ENCODE measurements at places on chromosomes 11 and 22. TPM values are rescaled to one million over a fixed set of nuclear protein-coding genes. Genes with fewer than 3 reads are reported as not detected.
A peak's percentile ranks its signal among the peaks of the same experiment; 100 is the strongest.

DNA sequence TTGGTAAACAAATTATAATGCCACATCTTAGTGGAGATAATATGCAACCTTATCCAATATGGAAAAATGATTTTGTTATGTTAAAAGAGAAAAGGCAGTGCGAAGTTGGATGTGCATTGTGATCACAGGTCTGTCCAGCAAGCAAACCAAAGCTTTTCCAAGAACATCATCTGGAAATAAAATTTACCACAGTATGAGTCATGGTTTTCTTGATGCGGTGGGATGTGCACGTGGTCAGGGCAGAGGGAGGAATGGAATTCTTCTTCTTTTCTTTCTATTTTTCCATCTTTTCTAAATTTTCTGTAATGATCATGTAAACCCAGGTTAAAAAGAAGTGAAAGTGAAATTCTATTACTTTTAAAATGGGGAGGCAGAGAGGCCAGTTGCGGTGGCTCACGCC is 169.8 kb downstream of the C11orf91 start:
- no peak for DNase-seq

Gene MS4A4A
- not detected for total RNA-seq

DNA sequence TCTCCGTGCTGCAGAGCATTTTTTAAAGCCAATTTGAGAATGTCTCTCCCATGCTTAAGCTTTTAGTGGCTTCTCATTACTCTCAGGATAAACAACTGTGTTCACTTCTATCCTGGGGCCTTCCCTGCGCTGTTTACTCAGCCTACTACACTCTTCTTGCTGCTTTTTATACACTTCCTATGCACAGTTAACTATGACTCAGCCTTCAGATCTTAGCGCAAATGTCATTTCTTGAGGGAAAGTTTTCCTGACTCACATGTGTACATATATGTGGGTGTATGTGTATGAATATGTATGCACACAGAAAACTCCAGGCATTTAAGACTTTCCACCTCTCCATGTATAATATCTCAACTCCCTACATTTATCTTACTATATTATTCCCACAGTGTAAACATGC is 9.8 kb downstream of the THAP12 start:
- DNase-seq: no peak

DNA sequence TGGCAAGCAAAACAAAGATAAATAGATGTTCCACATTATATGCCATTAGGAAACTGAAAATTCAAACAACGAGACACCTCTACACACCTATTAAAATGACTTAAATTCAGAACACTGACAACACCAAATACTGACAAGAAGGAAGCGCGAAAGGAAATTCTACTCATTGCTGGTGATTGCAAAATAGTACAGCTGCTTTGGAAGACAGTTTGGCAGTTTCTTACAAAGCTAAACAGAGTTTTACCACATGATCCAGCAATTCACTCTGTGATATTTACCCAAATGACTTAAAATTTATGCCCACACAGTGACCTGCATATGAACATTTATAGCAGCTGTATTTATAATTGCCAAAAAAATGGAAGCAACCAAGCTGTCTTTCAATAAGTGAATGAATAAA is 232.6 kb downstream of the CASP12 start:
- no peak for DNase-seq

DNA sequence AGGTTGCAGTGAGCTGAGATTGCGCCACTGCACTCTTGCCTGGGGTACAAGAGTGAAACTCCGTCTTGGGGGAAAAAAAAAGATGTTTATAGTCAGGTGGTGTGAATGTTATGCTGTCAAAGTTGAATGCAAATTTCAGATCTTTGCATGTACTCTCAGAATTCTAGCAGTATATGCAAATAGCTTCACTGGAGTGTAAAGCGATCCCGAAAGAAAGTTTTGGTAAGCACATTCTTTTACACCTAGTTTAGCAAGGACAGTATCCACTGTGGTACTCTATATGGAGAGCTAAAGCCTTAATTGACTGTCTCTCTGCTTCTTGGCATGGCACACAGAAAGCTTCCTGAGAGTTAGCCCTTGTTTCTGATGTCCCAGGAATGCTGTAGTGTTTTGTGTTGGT is 4.0 kb downstream of the JAM3 start:
- no peak for DNase-seq

DNA sequence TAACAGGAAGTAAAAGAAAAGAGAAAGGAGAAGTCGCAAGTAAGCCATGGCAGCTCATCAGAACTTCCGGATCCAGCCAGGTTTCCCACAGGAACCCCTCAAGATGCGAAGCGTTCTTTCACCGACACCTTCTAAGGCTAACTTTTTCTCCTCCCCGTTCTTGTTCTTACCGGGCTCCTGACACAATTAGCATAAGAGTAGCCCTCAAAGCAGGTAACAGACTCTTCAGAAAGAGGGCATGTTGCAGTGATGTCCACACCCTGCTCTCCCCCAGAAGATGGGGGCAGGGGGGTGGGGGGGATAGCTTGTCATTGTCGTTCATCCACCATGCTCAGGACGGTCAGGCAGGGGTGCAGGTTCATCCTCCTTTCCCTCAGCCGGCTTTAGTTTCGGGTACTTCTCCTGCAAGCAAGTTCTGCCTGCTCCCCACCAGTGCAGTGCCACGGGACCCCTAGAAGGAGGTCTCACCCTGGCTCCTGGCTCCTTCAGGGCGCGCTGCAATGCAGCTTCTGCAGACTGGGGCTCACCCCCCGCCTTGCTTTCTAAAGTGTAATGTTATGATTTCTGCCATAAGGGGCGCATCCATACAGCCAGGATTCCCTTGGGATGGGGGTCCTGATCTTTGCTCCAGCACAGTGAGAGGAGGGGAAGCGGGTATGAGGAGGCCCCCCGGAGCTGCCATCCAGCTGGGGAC is 2.3 kb downstream of the OPCML start:
- no peak for DNase-seq

Gene FXYD6
- 7.3 TPM for total RNA-seq

Gene RBMXL2
- total RNA-seq: not detected

DNA sequence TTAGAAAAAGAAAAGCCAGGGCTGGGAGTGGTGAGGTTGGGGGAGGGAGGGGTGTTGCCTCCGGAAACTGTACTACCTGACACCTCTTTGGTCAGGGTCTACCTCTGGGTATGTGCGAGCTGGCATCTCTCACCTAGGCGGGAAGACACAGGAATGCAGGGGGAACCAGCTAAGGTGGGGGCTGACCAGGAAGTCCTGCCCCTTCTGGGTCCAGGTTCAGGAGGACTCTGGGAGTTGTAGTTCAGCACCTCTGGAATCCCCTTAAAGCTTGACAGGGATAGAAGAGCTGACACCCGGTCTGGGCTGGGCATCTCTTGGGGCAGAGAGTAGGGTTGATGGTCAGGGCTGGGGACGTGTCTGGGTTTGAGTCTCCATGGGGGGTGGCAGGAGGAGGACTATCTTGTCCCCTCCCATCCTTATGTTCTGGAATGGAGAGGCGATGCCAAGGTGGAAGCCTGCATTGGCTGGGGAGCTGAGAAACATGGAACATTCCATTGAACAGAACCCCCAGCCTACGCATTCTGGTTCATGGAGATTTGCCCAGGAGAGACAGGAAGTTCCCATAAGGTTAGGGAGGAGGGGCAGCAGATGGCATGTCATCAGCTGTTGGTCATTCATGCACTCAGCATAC is 2.1 kb upstream of the KIAA1671 start:
- DNase-seq: peak; percentile 59

GRCh38 chr11:71565263-71565662 is at the start of gene KRTAP5-10:
TSS of gene KRTAP5-10 (plus strand) at chr11:71565563. CDS start at chr11:71565588, 25 bp downstream.
- DNase-seq: no peak

Gene PPP6R3
- total RNA-seq: 115 TPM

Gene FOLH1
- total RNA-seq: under 0.01 TPM

Gene DNAJB7
- total RNA-seq: not detected

Gene SCGB1D2
- not detected for total RNA-seq

Gene KIF18A
- total RNA-seq: 8.7 TPM

Gene MUC5AC
- not detected for total RNA-seq

DNA sequence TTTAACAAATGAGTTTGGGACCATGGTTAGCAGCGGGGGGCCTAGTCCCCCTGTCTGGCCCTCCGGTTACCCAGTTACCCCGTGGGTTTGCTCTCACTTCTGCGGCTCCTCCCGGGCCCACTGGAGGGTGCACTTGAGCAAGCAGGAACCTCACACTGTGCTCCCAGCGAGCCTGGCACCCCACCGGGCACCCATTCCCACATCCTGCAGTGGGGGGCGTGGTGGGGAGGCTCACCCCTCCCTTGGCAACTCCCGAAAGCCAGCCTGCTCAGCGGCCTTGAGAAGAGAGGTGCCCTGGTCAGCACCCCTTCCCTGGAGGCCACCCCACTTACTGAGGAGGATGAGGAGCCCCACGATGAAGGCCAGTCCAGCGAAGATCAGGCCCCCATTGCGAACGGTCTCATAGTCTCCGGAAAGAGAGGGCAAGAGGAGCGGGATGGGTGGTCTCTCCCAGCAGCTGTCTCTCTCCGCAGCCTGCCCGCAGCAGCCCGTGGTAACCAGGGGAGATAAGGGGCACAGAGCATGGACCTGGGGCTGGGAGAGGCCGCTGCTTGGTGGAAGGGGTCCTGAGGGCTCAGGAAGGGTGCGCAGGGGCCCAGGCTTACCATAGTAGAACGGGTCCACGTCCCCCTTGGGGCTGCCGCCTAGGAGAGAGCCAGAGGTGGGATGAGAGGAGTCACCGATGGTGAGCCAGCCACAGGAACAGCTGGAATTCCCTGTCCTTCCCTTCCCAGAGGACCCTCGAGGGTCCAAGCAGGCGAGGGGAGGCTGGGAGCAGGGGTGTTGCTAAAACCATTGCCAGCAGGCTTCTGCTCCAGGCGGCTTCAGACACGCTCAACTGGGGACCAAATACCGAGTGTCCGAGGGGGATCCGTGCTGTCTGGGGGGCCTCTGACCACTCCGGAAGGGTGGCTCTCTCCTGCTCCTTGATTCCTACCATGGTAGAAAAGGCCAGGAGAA is 2.2 kb downstream of the FXYD2 start:
- DNase-seq: peak; percentile 17

DNA sequence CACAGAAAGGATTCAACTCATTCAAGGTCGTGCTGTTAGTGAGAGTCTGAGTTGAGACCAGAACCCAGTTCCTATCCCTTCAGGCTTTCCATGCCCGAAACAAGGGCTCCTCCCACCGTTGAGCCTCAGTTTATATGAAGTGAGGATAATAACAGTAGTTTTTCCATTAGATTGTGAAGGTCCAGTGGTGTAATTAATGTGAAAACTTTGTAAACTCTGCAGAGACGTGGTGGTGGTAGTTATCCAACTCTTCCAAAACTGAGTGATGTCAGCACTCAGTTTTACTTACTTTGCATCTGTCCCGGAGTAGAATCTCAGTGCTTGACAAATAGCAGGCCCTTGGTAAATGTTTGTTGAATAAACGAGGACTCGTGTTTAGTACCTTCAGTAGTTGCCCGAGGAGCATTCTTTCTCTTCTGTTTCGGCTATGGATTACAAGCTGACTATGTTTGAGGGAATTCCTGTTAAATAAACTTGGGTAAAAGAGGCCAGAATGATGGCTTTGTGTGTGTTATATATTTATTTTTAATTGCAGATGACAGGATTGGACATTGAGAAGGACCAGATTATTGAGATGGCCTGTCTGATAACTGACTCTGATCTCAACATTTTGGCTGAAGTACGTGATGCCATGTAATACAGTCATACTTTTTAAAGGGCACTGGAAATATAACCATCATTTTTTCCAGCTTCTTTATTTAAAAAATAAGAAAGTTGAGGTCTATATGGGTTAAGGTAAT is 1.0 kb downstream of the REXO2 start:
- DNase-seq: no peak

DNA sequence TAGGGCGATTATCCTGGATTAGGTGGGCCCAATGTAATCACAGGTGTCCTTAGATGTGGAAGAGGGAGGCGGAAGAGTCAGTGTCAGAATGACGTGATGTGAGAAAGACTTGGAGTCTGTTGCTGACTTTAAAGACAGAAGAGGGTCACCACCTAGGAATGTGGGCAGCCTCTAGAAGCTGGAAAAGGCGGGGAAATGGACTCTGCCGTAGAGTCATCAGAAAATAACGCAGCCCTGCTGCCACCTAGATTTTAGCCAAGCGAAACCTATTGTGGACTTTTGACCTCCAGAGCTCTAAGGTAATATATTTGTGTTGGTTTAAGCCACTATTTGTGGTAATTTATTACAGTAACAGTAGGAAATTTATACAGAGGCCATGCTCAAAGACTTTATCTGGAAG is 4.8 kb downstream of the DDX10 start:
- no peak for DNase-seq

DNA sequence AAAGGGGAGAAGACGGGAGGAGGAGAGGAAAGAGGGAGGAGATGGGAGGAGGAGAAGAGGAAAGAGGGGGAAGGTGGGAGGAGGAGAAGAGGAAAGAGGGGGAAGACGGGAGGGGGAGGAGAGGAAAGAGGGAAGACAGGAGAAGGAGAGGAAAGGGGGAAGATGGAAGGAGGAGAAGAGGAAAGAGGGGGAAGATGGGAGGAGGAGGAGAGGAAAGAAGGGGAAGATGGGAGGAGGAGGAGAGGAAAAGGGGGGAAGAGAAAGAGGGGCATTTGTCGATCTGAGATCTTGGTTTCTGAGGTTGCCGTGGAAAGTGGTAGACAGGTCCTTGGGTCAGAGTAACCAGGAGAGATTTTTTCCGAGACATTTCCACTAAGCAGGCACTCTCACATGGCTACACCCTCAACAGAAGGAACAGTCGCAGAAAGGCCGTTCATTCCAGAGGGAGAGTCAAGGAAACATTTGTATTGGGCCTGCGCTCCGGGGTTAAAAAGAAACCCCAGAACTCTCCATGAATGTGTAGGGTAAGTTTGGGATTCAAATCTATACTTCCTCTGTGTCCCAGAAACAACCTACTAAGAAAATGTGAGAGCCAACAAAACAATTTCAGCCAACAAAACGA is 39.8 kb upstream of the CARS1 start:
- no peak for DNase-seq

Gene MOGAT2
- total RNA-seq: not detected

DNA sequence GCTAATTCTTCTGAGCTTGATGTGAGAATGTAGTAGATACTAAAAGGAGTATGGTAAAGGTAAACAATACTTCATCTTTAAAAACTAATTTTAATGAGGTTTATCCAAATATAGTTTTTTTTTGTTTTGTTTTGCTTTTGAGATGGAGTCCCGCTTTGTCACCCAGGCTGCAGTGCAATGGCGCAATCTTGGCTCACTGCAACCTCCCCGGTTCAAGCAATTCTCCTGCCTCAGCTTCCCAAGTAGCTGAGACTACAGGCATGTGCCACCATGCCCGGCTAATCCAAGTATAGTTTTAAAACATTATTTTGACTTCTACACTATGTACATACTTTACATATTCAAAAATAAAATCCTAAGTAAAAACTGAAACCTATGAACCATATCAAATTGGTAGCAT is 4.1 kb downstream of the ZBTB44 start:
- no peak for DNase-seq

DNA sequence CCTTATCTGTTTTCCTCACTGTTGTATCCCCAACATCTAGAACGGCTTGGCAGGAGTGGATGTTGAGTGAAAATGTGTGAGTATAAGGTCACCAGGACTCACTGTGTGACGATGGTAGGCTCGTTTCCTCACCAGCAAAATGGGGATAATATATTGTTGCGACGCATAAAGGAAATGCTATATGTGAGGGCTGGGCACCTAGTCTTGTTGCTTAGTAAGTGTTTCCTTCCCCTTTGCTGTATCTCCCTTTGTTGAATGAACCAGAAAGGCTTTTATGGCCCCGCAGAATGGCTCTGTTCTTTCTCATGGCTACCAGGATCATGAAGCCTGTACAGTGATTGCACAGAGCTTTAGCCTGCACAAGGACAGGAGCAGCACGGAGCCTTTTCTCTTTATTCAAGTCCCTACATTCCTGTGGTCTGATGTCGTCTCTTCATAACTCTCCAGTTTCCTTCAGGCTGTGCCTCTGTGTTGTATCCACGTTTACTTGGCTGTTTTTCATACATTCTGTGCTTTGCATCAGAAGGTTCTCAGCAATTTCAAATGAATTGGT is 5.4 kb downstream of the TNRC6B start:
- peak; percentile 73 for DNase-seq

Gene POU2AF2
- total RNA-seq: not detected

Gene TM7SF2
- 14.8 TPM for total RNA-seq
